Activated CD4-positive, alpha-beta memory T cell treated with anti-CD3 and anti-CD28 coated beads for 36 hours (primary cell): ENCODE measurements at places on chromosomes 4 and X. TPM values are rescaled to one million over a fixed set of nuclear protein-coding genes. Genes with fewer than 3 reads are reported as not detected.

Gene ZGRF1
- 32.9 TPM for total RNA-seq

Gene ITGB1BP2
- total RNA-seq, result 5.6 TPM

Gene LRCH2
- not detected for total RNA-seq

GRCh38 chrX:40172401-40173142, 74.8 kb upstream of the BCOR start:
- H3K27me3 ChIP-seq, result no peaks in the 10 kb centered on the region
- H3K27ac ChIP-seq, result peak overlapping the region; percentile 100
- DNase-seq, result peak; percentile 46
- peaks cover 33% of the 10 kb centered on the region for H3K4me1 ChIP-seq

Gene SMIM10
- total RNA-seq, result 0.19 TPM

Gene CT45A10
- total RNA-seq, result not detected

Gene BCORL1
- 9.2 TPM for total RNA-seq

DNA sequence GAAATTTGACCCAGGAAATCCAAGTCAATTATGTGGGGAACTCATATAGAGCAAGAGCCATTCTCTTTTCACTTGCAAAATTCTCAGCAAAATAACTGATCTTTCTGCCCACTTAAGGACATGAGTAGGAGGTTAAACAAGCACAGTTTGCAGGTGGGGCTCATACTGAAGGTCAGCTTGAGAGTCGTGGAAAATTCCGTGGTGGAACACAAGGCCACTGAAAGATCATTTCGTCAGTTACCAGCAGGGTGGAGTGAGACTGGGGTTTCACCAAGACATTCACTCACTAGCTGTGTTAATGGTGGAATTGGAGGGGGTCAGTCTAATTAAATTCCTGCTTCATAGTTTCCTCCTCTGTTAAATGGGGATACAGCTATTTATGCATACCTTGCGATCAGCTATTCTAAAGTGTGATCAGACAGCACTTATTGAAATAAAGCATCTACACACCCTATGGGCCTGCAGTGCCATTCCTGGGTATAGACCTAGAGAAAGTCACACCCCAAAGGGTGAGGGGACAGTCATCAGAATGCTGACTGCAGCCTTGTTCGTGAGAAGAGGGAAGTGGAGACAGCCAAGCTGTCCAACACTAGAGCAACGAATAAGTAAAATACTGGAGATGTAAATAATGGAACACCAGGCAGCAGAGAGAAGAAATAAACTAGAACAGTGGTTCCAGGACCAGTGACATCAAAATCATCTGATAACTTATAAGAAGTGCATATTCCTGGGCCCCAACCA, 42.7 kb upstream of the CLNK start:
- H3K4me3 ChIP-seq, result no peak overlapping the region
- no peaks in the 10 kb centered on the region for H3K27me3 ChIP-seq

- H3K27me3 ChIP-seq, result no peaks in the 10 kb centered on the region
- no peaks in the 10 kb centered on the region for H3K36me3 ChIP-seq
- H3K4me3 ChIP-seq, result no peak overlapping the region
- H3K4me1 ChIP-seq, result peaks cover 20% of the 10 kb centered on the region
Observed at GRCh38 chr4:123599920-123600810, 203.6 kb downstream of the SPRY1 start.

Gene CSN1S1
- not detected for total RNA-seq

Gene PAGE2
- not detected for total RNA-seq

DNA sequence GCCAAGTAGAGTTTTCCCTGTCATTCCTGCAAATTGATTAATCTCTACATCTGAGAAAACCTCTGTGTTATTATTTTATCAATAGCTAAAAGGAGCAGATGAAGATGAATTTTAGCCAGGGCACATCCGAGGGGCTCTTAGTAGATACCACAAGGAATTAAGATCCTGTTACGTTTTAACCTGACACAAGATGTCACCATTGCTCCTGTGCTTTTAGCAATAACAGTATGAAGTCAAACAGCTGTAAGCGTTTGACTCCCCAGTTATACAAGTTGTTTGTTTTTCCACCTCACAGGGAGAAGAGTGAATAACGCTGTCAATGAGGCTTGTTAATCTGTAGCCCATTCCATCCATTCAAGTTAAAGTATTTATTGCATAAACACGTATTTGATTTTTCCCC, 76.0 kb upstream of the AP1S2 start:
- H3K36me3 ChIP-seq, result no peaks in the 10 kb centered on the region
- DNase-seq, result no peak
- no peak overlapping the region for H3K27ac ChIP-seq
- H3K27me3 ChIP-seq, result peaks cover 11% of the 10 kb centered on the region
- no peak overlapping the region for H3K4me3 ChIP-seq

DNA sequence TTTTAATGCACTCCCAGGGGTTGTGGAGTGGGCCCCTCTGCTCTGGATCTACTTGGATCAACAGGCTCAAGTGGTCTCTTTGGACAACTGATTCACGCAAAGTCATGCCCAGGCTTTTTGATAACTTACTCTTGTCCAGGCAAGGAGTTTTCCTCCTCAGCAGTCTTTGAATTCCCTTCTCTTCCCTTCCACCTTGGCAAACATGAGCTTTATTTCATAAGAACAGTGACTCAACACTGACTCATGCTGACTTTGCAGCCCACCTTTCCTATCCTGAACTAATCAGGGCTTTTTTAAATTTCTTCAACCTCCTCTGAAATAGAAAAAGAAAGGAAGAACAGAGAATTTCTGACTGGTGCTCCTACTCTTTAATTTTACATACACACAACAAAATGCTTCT, 132.1 kb upstream of the LDB2 start:
- no peak for DNase-seq
- no peak overlapping the region for H3K27ac ChIP-seq
- no peak overlapping the region for H3K4me3 ChIP-seq
- no peaks in the 10 kb centered on the region for H3K36me3 ChIP-seq
- no peaks in the 10 kb centered on the region for H3K4me1 ChIP-seq
